T-cell (primary cell): ENCODE measurements at places on chromosomes 5 and 9. TPM values are rescaled to one million over a fixed set of nuclear protein-coding genes. Genes with fewer than 3 reads are reported as not detected.

- H3K27ac ChIP-seq: no peak overlapping the region
- no peaks in the 10 kb centered on the region for H3K4me1 ChIP-seq
- H3K27me3 ChIP-seq: no peaks in the 10 kb centered on the region
Measured at GRCh38 chr5:61991430-61991829, 314.6 kb upstream of the KIF2A start.

GRCh38 chr9:94168203-94169000 lies 84.1 kb downstream of the PTPDC1 start:
- no peak for DNase-seq
- no peaks in the 10 kb centered on the region for H3K36me3 ChIP-seq
- peak overlapping the region; percentile 85 for H3K27ac ChIP-seq
- peaks cover 29% of the 10 kb centered on the region for H3K4me1 ChIP-seq

DNA sequence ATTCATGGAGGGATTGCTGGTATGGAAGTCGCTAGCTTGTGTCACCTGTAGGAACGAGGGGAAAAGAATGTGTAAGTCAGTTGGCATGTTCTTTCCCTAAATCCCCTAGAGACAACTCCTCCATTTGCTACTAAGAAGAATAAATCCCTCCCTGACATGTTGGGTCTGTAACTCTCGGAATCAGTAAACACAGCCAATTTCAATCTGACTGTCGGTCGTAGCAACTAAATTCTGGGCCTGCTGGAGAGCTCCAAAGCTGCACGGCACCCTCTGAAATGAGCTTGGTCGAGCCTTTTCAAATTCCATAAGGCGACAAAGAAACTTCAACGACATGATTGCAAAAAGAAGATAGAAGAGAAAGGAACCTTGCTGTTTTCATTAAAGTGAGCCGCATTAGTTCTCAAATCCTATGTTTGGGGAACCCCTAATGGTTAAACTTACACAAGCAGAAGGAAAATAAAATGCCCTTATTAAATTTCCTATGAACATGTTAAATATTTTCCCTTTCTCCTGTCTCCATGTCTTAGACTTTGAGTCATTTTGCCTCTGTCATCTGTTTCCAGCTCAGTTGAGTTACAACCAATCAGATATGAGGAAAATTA lies 735.8 kb upstream of the WWC1 start:
- no peaks in the 10 kb centered on the region for H3K4me1 ChIP-seq
- H3K4me3 ChIP-seq: no peak overlapping the region
- DNase-seq: no peak
- no peaks in the 10 kb centered on the region for H3K36me3 ChIP-seq
- no peak overlapping the region for H3K27ac ChIP-seq

SPINK4 gene
- not detected for total RNA-seq
